ENCODE measurements at places on chromosomes 6 and 20.

GRCh38 chr6:86017236-86017635, 374.6 kb upstream of the SYNCRIP start:
- DNase-seq: no peak

- no peak for DNase-seq
Measured at GRCh38 chr6:132663661-132664060, 4.7 kb upstream of the TAAR1 start.

DNA sequence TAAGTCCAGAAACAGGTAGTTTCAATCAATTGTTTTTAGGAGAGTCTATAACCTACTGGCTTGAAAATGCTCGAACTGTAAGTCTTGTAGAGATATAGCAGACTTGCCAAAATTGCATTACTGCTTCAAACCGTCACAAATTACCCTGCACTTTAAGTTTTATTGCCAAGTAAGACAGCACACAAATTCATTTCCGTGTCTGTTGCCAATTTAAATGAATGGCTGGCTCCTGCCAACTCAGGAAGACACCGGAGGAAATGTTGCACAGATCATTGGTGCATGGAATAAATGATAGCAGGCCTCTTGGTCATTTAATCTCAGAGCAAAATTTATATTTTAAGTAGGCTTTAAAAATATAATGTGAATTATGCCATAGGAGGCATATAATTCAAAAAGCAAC, 438.1 kb downstream of the HACE1 start:
- no peak for DNase-seq

DNA sequence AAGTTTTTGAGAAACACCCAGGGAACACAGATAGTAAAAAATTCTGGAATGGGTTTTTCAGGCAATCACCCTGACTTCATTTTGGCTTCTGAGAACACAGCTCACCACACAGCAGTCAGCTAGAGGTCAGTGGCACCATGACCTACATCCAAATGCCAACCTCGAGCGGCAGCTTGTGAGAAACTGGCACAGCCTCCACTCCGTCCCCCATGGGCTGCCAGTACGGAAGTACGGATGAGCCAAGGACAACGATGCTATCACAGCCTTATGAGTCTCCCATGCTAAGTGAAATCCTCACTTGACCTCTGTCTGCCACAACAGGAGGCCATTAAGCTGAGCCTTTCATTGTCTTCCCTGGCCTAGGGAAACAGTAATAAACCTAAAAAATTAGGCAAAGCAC, 32.0 kb downstream of the KIF16B start:
- DNase-seq: no peak

DNA sequence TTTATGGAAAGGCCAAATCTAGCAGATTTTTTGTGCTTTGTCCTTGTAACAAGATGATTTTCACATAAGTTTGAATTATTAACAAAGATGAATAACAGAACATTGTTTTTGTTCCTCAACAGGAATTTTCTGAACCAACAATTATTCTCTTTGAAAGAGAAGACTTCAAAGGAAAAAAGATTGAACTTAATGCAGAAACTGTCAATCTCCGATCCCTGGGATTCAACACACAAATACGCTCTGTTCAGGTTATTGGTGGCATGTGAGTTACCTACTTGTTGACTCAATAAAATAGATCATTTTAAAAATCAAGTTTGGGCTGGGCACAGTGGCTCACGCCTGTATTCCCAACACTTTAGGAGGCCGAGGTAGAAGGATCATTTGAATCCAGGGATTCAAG, 70.9 kb downstream of the RTN4IP1 start:
- DNase-seq: no peak

- no peak for DNase-seq
Measured at GRCh38 chr6:158897236-158897635, 78.1 kb upstream of the EZR start.

DNA sequence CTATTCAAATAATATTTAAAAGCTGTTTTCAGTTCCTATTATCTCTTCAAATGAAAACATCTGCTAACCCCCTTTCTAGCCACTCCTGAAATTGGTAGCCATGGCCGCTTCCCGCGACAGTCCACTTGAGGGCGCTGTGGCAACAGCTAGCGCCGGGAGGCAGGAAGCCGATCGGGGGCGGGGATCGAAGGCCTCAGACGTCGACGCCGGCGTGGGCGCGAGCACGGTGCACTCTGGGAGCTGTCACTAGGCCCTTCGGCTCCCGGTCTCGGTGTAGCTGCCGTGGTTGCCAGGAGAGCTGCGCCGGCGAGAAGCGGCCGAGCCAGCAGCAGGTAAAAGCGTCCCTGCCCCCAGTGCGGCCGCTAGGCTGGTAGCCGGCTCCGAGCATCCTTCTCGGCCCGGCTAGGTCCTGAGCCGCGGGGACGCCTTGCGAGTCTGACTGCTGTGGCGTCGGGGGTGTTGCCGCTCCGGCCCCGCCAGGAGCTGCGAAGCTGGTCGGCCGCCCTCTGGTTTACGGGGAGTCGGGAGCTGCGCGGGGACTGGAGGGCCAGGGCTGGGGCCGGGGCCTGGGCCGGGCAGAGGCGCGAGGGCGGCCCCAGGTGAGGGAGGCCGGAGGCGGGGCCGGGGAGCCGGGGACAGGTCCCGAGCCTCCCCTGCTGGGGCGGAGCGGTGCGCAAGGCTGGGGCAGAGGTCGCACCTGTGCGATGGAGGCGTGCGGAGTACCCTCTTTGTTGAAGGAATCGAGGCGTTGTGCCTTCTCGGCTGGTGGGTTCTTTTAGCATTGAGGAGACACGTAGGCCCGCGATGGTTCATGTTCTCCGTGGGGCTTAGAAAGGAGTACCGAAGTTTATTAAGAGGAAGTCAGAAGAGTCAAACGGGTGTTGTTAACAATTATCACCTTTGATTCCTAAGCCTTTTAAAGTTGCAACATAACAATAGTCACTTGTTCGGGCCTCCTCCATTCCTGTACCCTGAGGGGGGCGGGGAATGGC, at the start of gene DOP1A:
DOP1A (plus strand) TSS at position 224 of the 992 bp plus-strand sequence. CDS start 29,307 bp downstream, outside the sequence.
- peak; percentile 93 for DNase-seq

- DNase-seq: no peak
Measured at GRCh38 chr20:52722926-52723688, 249.1 kb upstream of the TSHZ2 start.

DNA sequence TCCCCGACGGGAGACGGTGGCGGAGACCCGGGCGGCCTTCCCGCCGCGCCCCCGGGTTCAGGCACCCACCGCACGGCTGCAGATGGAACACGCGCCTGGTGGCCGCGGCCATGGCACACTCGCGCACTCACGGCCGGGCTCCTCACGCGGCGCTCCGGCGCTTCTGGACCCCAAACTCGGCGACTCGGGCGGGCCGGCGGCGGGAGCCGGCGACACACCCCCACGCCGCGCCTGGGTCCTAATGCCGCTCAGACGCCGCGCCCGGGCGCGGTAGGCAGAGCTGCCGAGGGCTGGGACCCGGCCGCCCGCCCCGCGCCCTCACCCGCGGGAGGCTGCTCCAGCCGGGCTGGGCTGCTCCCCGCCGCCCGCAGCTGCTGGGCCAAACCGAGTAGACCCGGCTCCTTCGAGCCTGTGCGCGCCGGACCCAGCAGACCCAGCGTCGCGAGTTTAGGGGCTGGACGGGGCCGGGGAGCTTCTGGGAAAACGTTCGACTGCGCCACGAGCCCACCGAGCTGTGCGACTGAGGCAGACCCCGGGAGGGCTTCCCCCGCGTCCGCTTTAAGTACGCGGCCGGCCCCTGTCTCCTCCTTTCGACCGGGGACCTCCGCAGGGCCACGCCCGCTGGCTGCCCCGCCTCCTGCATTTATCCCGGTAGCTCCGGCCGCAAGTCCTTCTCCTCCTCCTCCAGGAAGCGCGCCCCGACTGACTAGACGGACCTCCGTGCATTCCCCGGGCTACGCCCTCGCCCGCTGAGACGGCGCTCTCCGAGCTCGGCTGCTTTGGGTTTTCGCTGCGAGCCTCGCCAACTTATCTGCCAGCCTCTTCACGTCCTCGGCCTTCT, at the start of gene SLC4A11:
SLC4A11 (minus strand) TSS at position 165 of the 841 bp plus-strand sequence; CDS start at position 112, 53 bp downstream.
- no peak for DNase-seq

DNA sequence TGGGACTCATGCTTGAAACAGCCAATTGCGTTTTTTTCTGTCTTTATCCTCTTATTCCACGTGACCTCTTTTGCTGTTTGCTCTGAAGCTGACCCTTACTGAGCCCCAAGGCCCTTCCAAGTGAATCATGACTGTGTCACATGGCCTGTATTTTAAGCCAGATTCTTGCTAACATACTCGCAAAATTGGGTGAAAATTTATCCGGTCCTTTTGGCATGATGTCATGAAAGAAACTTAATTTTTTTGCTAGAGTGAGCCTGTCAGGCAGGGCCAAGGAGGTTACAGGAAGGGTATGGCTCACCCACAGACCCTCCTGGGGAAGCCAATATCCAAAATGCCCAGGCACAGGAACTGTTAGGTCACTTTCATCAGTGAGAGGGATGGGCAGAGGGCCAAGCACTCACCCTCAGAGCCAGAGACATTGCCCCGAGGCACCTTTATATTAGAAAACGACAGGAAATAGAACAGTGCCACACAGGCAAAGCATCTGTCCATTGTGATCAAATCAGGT, 296.7 kb downstream of the CDH26 start:
- no peak for DNase-seq

DNA sequence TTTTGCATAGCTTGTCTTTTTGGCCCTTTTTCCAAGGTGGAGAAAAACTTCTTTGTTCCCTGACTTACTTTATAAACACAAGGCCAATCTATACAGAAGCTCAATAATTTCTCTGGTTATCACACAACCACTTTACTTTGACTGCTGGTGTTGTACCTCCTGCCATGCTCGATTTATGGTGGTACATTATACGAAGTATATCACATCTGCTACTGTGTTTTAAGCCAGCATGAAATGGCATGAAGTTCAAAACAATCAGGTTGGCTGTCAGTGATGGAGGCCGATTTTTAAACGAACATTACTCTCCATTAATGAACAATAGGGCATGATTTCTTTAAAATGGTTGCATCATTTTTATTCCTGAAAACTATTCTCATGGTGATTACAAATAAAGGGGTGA, 21.0 kb upstream of the ATXN1 start:
- no peak for DNase-seq

GRCh38 chr6:7051780-7052442, 55.9 kb upstream of the RREB1 start:
- DNase-seq: no peak

- no peak for DNase-seq
Measured at GRCh38 chr20:24340933-24341332, 128.5 kb upstream of the SYNDIG1 start.

DNA sequence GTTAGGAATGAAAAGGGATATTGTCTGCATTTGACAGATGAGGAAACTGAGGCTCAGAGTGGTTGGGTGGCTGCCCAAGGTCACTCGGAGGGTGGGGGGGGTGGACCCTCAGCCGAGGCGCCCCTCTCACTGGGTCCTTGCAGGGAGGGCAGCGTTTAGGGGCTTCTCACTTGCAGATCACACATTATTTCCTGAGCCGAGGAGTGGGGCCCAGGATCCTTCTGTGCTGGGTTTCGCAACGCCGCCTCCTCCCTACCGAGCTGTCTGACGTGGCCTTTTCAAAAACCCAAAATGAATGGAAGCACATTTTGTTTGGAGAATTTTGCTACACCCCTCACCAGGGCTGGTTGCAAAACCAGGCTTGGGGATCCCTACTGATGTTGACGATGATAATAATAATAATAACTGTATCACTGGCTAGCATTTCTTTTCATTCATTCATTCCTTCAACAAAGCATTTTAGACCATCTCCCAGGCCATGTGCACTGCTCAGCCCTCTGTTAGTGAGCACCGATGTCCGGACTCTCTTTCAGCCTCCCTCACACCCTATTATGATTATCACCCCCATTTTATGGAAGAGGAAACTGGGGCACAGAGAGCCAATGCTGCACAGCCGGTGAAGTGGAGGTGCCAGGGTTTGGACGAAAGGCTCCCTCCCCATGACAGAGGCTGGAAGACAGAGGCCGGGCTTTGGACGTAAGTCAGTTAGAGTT, 5.2 kb downstream of the DLGAP4 start:
- no peak for DNase-seq

DNA sequence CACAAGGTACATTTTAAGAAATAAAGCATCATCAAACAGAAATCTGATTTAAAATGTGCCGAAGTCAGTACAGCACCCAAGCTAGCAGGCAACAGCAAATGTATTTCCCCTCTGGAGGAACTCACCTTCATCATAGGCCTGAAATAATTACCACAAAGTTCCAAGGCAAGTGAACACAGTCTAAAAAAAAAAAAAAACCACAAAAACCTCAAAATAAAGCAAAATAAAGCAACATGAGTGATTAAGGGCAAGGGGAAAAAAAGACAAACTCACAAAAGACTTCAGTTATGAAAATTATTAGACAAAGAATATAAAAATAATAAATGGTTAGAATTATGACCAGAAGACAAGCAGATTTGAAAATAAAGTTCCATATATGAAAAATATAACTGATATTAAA, 10.4 kb downstream of the GPR63 start:
- no peak for DNase-seq

All from pons (tissue), 1 donor.